ENCODE measurements at places on chromosomes 4 and X.

DNA sequence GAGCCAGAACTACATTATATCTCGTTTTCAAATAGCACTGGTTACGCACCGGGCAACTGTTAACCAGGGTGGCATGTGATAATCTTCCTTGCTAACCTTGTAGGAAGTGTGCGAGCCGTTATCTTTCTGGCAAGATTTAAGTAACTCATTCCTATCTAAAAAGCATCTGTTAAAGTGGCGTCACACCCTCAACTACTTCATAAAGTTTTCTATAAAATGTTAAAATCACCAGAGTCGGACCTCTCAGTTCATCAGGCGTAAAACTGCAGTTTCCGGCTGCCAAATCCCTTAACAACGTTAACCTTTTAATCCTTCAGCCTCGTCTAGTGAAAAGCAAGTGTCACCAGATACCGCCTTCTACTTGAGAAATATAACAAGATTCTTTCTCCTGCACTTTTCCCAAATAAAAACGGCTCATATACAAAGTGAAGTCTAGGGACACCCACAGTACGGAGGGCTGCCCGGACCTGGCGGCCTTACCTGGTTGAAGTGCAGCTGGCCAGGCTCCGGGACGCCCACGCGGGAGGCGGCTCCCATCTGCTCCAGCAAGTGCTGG, 1.2 kb downstream of the SLC39A8 start:
- DNase-seq, result no peak

GRCh38 chr4:123365412-123365811, 31.2 kb upstream of the SPRY1 start:
- no peak for DNase-seq

DNA sequence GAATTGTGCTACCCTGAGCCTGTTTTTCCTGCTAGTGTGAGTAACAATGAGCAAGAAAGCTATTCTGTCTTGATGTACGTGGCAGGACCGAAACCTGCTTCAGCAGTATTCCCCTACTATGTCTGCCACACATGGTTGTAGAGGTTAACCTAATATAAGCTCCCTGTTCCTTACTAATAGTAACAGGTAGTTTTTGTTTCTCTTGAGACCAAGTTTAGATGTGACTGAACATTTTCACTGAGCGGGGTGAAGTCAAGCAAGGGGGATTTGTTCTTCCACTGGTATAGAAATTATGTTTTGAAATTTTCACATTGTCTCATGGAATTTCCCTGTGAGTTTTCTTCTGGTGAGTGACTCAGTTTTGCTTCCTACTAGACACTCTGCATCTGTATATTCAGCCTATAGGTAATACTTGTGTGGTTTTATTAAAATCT, 37.3 kb downstream of the RRAGB start:
- DNase-seq, result no peak

GRCh38 chr4:2968381-2968780, 5.0 kb downstream of the GRK4 start:
- no peak for DNase-seq

- DNase-seq, result no peak
Observed at GRCh38 chrX:146887020-146887419, 72.5 kb upstream of the CXorf51A start.

DNA sequence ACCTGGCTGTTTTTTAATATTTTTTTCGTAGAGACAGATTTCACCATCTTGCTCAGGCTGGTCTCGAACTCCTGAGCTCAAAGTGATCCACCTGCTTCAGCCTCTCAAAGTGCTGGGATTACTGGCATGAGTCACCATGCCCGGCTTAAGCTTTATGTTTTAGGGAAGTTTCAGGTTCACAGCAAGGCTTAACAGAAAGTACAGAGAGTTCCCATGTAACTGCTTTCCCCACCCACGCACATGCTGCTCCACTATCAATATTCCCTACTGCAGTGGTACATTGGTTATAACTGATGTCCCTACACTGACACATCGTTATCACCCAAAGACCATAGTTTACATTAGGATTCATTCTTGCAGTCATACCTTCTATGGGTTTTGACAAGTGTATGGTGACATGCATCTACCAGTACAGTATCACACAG, 62.7 kb downstream of the PRPS1 start:
- peak; percentile 5 for DNase-seq

GRCh38 chr4:3160438-3160837, 86.0 kb downstream of the HTT start:
- DNase-seq, result peak; percentile 66

DNA sequence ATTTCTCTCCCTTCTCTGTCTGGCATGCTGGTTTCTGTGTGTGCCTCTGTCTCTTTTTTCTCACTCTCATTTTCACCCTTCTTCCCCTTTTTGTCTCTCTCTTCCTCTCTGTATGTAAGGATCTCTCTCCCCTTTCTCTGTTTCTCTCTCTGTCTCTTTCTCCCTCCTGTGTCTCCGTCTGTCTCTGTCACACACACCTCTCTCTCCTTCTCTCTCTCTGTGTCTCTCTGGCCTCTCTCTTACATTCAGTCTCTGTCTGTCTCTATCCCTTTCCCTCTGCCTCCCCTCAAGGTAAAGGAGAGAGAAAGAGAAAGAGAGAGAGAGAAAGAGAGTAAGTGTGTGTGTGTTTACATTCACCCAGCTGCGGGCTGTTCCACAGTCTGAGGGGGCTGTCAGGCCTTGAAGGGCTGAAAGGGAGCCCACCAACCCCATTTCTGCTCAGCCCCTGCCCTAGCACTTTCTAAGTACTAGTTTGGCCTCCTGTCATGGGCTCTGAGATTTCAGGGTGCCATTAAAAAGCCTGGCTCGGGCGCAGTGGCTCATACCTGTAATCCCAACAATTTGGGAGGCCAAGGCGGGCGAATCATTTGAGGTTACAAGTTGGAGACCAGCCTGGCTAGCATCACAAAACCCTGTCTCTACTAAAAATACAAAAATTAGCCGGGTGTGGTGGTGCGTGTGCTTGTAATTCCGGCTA, 9.6 kb upstream of the TSPYL2 start:
- no peak for DNase-seq

GRCh38 chrX:33207056-33207455, 4.3 kb downstream of the DMD start:
- DNase-seq, result no peak

DNA sequence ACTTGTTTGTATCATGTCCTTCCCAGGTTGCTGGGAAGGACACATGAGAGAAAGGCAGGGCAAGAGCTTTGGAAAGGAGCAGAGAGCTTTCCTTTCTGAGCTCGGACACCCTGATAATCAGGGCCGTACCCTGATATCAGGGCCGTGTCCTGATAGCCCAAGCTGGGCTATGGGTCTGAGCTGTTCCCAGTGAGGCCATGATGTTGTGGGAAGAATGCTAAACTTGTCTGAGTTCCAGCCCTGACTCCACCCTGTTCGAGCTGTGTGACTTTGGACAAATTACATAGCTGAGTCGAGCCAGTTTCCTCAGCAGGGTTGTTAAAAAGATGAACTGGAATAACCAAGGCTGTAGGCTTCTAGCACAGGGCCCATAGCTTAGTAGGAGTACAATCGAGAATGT, 3.3 kb upstream of the CXCR3 start:
- DNase-seq, result no peak

DNA sequence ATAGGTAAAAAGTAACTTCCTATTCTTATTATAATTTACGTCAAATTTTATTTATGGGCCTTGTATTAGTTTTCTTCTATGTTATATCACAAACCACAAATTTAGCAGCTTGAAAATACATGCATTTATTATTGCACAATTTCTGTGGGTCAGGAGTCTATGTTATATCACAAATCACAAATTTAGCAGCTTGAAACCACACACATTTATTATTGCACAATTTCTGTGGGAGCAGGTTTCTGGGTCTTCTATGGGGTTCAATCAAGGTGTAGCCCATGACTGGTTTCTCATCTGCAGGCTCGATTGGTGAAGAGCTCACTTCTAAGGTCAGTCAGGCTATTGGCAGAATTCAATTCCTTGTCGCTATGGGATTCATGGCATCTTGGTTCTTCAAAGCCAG, 332.7 kb upstream of the HAND2 start:
- DNase-seq, result no peak

- no peak for DNase-seq
Observed at GRCh38 chrX:124028182-124028581, 66.7 kb downstream of the STAG2 start.
